ENCODE measurements at places on chromosomes 7 and 10.

- peaks cover 2% of the 10 kb centered on the region for H3K4me1 ChIP-seq
- no peaks in the 10 kb centered on the region for H3K27me3 ChIP-seq
- no peak overlapping the region for H3K4me3 ChIP-seq
- DNase-seq = no peak
- no peaks in the 10 kb centered on the region for H3K36me3 ChIP-seq
These were observed 78.8 kb downstream of the PROSER2 start for GRCh38 chr10:11901833-11902475.

DNA sequence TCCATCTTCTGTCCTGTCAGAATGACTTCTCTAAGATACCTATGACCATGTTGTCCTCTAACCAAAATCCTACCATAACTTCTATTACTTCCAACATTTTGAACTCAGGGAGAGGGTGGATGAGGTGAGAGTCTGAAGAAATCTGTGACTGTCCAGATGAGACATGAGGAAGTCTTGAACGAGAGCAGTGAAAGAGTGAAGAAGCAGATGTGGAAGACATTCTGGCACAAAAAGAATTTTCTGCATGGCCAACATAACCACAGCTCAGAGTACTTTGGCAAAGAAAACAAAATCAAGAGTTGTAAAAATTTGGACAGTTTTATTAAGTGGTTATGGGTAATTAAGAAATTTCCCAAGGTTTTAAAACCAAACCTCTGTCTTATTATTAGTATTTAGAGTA is 141.6 kb downstream of the CPEB3 start:
- peaks cover 4% of the 10 kb centered on the region for H3K36me3 ChIP-seq
- no peak for DNase-seq
- peaks cover 3% of the 10 kb centered on the region for H3K4me1 ChIP-seq

GRCh38 chr7:107196834-107197610 is 28.2 kb downstream of the HBP1 start:
- no peak overlapping the region for H3K27ac ChIP-seq
- H3K4me1 ChIP-seq = no peaks in the 10 kb centered on the region
- no peak for DNase-seq
- H3K4me3 ChIP-seq = no peak overlapping the region

DNA sequence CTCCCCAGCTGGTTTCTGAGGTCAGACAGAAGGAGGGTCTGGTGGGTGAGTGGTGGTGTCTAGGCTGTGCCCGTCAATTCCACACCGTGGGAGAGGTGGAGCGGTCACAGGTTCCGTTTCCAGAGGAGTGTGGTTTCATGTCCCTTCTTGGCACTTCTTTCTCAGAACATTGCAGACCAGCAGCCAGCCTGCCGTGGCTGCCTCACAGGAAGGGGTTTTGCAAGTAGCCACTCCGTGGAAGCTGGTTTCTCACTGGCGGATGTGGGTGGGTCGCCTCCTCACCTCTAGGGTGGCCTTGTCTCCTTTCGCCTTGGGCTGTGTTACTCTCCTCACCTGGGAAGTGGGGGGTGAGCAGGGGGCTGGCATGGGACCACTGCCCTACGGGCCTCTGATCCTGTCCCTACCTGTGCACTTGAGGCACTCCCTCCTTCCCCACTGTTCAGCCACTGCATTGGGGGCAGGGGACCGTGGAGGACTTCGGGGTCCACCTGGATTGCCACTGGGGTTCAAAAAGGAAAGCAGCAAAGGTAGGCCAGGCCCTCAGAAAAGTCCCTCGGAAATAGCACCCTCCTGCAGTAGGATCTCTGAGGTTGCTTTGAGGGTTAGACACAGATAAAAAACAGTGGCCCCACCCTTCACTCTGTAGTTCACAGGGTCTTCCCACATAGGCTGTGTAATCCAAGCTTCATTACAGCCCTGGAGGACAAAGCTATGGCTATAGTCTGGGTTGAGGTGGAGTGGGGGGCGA is 33.9 kb downstream of the TSPAN14 start:
- peak overlapping the region; percentile 89 for H3K27ac ChIP-seq
- DNase-seq = peak; percentile 81
- peaks cover 41% of the 10 kb centered on the region for H3K36me3 ChIP-seq

DNA sequence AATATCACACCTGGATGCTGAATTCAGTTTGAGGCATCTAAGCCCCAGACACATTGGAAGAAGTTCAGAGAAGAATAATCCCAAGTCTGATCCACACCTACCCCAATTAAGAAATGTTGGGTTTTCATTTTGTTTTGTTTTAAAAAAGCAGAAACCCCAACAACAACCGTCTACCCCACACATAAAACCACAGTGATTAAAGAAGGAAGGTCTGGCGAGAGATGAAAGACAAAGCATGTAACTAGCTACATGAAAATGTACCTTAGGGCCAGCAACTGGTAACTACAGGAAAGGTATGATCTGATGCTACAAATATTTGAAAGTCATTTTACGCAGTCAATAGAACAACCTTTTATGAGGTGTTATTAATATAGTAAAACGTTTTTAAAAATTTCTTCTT is 1112.3 kb downstream of the GATA3 start:
- H3K27ac ChIP-seq = no peak overlapping the region
- peaks cover 23% of the 10 kb centered on the region for H3K4me1 ChIP-seq
- no peaks in the 10 kb centered on the region for H3K27me3 ChIP-seq
- peaks cover 4% of the 10 kb centered on the region for H3K36me3 ChIP-seq
- no peak overlapping the region for H3K4me3 ChIP-seq

- H3K27ac ChIP-seq = no peak overlapping the region
- no peaks in the 10 kb centered on the region for H3K27me3 ChIP-seq
- no peaks in the 10 kb centered on the region for H3K36me3 ChIP-seq
- H3K4me1 ChIP-seq = peaks cover 5% of the 10 kb centered on the region
- H3K4me3 ChIP-seq = no peak overlapping the region
- no peak for DNase-seq
These were observed 1.4 kb upstream of the CALD1 start for GRCh38 chr7:134777908-134778580.

DNA sequence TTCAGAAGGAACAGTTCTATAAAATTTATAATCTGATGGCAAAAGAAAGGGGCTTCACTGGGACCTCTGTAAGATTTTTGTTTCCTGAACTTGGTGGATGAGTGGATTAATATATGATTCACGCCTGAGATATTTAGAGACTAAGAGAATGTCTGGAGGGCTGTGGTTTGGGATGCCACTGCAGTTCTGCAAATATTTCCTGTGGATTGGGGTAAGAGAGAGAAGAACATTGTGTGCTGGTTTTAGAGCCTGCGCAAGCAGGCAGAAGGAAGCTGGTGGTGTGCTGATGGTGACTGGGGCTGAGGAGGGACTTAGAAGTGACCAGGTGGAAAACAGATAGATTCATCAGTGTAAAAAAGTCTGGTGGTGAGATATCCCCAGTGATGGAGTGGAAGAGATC is 87.0 kb downstream of the SUGCT start:
- H3K4me1 ChIP-seq = no peaks in the 10 kb centered on the region
- no peak overlapping the region for H3K27ac ChIP-seq
- H3K4me3 ChIP-seq = no peak overlapping the region

DNA sequence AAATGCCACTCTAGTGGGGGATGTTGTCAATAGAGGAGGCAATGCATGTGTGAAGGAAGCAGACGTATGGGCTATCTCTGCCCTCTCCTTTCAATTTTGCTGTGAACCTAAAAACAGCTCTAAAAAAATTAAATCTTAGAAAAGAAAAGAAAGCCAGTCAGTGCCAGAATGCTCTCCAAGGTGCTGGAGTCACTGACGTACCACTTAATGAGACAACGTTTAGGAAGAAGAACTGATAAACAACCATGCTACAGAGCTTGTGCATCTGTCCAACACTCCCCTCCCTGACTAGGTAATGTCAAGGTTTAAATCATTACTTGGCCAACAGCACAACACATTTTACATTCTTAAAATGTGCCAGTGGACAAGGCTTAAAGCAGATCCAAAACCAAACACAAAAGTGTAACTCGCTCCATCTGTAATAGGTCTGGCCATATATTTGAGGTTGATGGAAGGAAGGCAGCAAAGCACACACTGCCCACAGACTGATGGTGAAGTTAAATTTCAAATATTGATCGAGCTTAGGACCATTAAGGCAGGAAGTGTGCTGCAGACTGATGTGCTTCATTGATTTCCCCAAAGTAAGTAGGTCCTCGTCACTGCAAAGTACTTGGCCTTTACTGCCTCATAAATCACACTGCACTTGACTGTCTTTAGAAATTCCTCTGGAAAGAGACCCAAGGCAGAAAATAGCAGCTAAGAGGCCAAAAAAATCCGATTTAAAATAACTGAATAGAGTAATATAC is 15.5 kb downstream of the ARMH3 start:
- peaks cover 26% of the 10 kb centered on the region for H3K36me3 ChIP-seq
- peaks cover 5% of the 10 kb centered on the region for H3K4me1 ChIP-seq

- peaks cover 24% of the 10 kb centered on the region for H3K36me3 ChIP-seq
- peaks cover 7% of the 10 kb centered on the region for H3K4me1 ChIP-seq
- H3K4me3 ChIP-seq = no peak overlapping the region
- DNase-seq = no peak
These were observed 9.7 kb downstream of the ATP5MF start for GRCh38 chr7:99456288-99456687.

DNA sequence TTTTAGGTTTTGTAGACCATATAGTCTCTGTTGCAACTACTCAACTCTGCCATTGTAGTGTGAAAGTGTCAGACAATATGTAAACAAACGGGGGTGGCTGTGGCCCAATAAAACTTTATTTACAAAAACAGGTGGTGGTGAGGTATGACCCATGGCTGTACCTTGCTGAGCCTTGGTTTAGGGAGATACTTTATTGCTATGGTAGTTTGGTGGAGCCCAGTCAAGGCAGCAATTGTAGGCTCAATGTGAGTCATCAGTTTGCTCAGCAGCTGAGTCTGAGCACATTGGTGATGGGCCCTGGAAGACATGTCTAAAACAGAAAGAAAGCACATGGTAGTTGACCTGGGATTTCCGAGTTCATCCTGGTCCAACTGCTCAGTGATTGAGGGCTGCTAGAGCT is 242.5 kb downstream of the REEP3 start:
- H3K36me3 ChIP-seq = no peaks in the 10 kb centered on the region
- no peak overlapping the region for H3K27ac ChIP-seq
- no peaks in the 10 kb centered on the region for H3K4me1 ChIP-seq
- DNase-seq = no peak
- no peak overlapping the region for H3K4me3 ChIP-seq

DNA sequence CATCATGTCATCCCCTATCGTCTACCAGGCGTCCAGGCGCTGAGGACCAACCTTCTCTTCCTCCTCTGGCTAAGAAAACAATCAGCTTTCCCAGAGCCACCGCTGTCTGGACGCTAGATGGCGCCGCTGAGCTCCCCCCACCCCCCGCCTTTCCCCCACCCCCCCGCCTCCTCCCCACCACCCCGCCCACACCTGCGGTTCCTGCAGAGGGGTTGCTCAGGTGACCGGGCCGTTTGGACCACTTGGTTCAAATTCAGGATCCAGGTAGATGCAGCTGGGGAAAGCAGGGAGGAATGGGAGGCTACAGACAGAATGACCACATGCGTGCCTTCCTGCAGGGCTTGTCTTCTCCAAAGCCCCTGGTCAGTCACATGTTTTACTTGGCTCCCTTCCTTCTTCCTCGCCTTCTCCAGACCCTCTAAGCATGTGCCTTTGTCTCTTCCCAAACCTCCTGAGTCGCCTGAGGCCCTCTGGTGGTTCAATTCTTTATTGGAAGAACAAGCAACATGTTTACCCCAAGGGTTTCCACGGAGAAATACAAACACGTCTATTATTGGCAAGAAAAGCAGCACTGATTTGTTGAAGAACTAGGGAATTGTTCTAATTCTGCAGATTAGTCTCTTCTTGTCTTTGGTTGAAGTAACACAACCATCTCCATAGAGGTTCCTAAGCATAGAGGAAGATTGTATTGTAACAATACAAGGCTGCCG is 24.7 kb downstream of the AOC1 start:
- peaks cover 47% of the 10 kb centered on the region for H3K27me3 ChIP-seq
- H3K36me3 ChIP-seq = peaks cover 5% of the 10 kb centered on the region

DNA sequence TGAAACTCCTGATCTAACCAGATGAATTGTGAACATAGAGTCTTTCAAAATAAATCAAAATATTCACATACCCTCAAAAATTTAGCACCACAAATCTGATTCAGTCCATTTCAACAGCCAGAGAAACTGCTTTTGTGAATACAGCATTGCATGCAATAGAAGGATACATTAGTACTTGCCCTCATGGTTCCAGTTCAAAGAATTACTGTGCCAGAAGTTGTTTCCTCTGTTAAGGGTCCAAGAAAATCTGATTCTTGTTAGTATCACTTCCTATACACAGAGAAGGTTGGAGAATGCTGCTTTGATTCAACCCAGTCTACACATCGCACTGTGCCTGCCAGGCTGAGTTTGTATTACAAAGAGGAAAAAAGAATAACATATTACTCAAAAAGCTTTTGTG is 115.6 kb downstream of the TFEC start:
- no peaks in the 10 kb centered on the region for H3K36me3 ChIP-seq
- no peak for DNase-seq
- no peaks in the 10 kb centered on the region for H3K4me1 ChIP-seq

GRCh38 chr10:97721871-97722780 is 8.6 kb downstream of the MARVELD1 start:
- no peaks in the 10 kb centered on the region for H3K4me1 ChIP-seq
- no peak for DNase-seq
- H3K36me3 ChIP-seq = no peaks in the 10 kb centered on the region
- peaks cover 16% of the 10 kb centered on the region for H3K27me3 ChIP-seq
- H3K27ac ChIP-seq = no peak overlapping the region

GRCh38 chr10:103612462-103613365 is 119.2 kb downstream of the NEURL1 start:
- H3K4me1 ChIP-seq = peaks cover 2% of the 10 kb centered on the region
- H3K4me3 ChIP-seq = no peak overlapping the region
- DNase-seq = no peak

- no peak overlapping the region for H3K27ac ChIP-seq
- no peaks in the 10 kb centered on the region for H3K36me3 ChIP-seq
- H3K4me3 ChIP-seq = no peak overlapping the region
- no peak for DNase-seq
These were observed 217.7 kb downstream of the TMEM178B start for GRCh38 chr7:141291541-141291940.

- no peak overlapping the region for H3K4me3 ChIP-seq
These were observed 31.1 kb upstream of the HIBADH start for GRCh38 chr7:27693794-27694193.

- no peak overlapping the region for H3K27ac ChIP-seq
- no peak overlapping the region for H3K4me3 ChIP-seq
- no peaks in the 10 kb centered on the region for H3K27me3 ChIP-seq
- no peaks in the 10 kb centered on the region for H3K36me3 ChIP-seq
- no peak for DNase-seq
These were observed 101.8 kb upstream of the FZD8 start for GRCh38 chr10:35743851-35744250.

GRCh38 chr10:1369197-1369596 is 313.0 kb downstream of the WDR37 start:
- H3K4me3 ChIP-seq = no peak overlapping the region

DNA sequence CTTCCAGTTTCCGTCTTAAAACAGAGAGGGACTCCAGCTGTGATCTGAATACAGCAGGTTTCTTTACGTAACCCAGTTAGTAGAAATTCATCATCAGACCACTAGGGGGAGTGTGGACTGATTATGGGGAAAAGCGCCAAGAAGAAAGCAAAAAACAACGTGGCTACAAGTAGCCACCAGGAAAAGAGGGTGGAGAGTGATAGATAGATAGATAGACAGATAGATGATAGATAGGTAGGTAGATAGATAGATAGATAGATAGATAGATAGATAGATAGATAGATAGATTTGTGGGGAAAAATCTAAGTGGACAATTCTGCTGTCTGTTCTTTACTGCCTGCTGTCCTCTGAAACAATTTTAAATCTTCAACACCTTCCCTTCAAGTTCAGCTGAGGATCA is 12.7 kb upstream of the AKR1B10 start:
- H3K4me1 ChIP-seq = peaks cover 2% of the 10 kb centered on the region
- H3K4me3 ChIP-seq = no peak overlapping the region
- H3K27me3 ChIP-seq = peaks cover 18% of the 10 kb centered on the region
- DNase-seq = no peak

- H3K27me3 ChIP-seq = peaks cover 23% of the 10 kb centered on the region
- no peak overlapping the region for H3K4me3 ChIP-seq
- H3K36me3 ChIP-seq = no peaks in the 10 kb centered on the region
- no peaks in the 10 kb centered on the region for H3K4me1 ChIP-seq
These were observed 249.6 kb downstream of the BAMBI start for GRCh38 chr10:28926932-28927331.
